ENCODE measurements at places on chromosomes 3 and 15. TPM values are rescaled to one million over a fixed set of nuclear protein-coding genes. Genes with fewer than 3 reads are reported as not detected.

DNA sequence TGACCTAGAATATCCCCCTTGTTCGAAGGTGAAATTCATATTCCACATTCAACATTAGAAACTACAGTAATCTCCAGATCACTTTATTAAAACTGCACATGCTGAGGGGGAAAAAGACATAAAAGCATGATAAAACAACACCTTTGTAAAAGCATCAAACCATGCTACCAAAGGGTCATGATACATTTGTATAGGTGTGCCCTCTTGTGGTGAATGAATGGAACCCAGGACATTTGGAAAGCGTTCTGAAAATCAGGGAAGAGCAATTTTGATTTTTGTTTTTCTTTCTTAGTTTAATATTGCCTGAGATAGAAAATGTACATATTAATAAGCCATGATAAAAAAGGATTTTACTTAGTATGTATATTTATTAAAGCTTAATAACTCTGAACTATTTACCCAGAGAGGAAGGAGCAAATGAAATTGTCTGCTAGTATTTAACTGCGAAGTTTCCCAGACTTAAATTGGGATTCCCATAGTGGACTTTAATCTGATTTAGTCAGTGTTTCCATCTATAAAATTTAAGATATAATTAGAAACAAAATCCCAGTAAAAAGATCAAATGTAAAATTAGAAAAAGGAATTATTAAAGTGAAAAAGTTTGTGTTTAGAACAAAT lies 105.8 kb upstream of the ARL6 start:
- no peaks in the 10 kb centered on the region for H3K4me1 ChIP-seq
- DNase-seq, result peak; percentile 2

- H3K36me3 ChIP-seq, result no peaks in the 10 kb centered on the region
- peaks cover 13% of the 10 kb centered on the region for H3K4me1 ChIP-seq
- H3K27me3 ChIP-seq, result no peaks in the 10 kb centered on the region
- no peak overlapping the region for H3K4me3 ChIP-seq
- DNase-seq, result no peak
Observed at GRCh38 chr15:89227425-89227824, 6.0 kb upstream of the RLBP1 start.

GRCh38 chr15:59372352-59373211 lies at the start of gene MYO1E:
Gene MYO1E (minus strand): TSS chr15:59372871. CDS start chr15:59372500, 371 bp downstream.
- H3K27me3 ChIP-seq, result peaks cover 2% of the 10 kb centered on the region
- H3K4me3 ChIP-seq, result peak within 1 kb of the TSS; percentile 96
- DNase-seq, result peak; percentile 95

GRCh38 chr15:71595846-71596553 lies 214.4 kb upstream of the NR2E3 start:
- peak overlapping the region; percentile 60 for H3K27ac ChIP-seq
- peaks cover 6% of the 10 kb centered on the region for H3K27me3 ChIP-seq
- peaks cover 43% of the 10 kb centered on the region for H3K4me1 ChIP-seq
- H3K4me3 ChIP-seq, result no peak overlapping the region

GRCh38 chr3:50450209-50450921 lies 53.1 kb downstream of the CACNA2D2 start:
- H3K27me3 ChIP-seq, result peaks cover 43% of the 10 kb centered on the region
- H3K36me3 ChIP-seq, result no peaks in the 10 kb centered on the region
- no peak for DNase-seq
- H3K27ac ChIP-seq, result no peak overlapping the region
- H3K4me3 ChIP-seq, result no peak overlapping the region

SIDT1 gene
- not detected for total RNA-seq

DNA sequence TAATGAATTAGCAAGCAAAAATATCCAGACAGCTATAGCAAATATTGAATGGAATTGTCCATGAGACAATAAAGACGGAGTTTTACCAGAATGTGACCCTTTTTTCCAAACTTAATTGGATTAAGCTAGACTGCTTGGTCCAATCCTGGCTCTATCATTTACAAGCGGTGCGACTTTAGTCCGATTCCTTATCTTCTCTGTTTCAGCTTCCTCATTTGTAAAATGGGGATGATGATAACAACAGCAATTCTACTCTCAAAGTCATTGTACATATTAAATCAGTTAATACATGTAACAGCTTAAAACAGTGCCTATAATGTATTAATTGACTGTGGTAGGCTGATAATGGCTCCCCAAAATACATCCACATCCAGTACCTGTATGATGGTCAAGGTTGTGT lies 62.1 kb upstream of the CRBN start:
- DNase-seq, result no peak
- no peak overlapping the region for H3K4me3 ChIP-seq
- H3K27me3 ChIP-seq, result no peaks in the 10 kb centered on the region
- no peaks in the 10 kb centered on the region for H3K36me3 ChIP-seq

C3orf20 gene
- total RNA-seq, result not detected

IGF2BP2 gene
- 108 TPM for total RNA-seq

DNA sequence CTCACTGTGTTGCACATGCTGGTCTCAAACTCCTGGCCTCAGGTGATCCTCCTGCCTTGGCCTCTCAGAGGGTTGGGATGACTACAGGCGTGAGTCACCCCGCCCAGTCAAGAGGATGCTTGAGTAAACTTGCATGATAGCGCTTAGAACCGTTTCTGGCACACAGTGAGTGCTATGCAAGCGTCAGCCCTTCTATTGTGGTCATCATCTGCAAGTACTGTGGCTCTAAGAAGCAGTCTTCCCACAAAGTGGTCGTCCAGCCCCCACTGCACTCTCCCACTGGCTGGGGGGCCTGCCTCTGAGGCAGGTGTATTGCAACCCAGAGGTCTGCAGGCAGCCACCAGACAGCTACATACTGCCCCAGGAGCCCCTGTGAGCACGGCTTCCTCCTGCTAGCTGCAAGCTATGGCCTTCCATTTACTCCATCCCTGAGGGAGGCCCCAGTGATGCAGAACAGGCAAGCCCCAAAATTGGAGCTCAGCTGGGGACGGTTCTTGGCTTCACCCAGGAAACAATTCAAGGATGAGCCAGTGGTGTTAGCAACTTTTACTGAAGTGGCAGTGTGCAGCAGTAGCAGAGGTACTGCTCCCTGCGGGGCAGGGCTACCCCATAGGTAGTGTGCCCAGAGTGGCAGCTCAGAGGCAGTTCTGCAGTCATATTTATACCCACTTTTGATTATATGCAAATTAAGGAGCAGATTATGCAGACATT lies 95.4 kb downstream of the LSM3 start:
- no peak overlapping the region for H3K27ac ChIP-seq
- H3K4me1 ChIP-seq, result no peaks in the 10 kb centered on the region
- DNase-seq, result no peak
- H3K4me3 ChIP-seq, result no peak overlapping the region
- no peaks in the 10 kb centered on the region for H3K36me3 ChIP-seq

SGO1 gene
- total RNA-seq, result 12.4 TPM

DNA sequence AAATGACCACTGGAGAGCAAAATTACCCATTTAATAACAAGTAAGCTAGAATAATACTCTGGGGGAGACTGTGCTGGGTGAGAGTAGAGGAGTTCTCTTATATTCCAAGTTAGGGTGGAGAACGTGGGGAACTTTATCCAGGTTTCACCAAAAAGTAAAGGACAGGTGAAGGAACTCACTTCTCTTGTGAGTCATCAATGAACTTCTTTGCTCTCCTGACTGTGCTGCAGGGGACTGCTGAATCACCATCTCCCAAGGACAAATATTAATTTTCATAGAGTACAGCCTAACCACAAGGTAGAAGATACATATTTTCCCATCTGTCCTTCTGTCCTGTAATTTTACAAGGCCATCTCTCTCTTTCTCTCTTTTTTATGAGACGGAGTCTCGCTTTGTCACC lies 8.3 kb upstream of the PDCD6IP start:
- H3K4me1 ChIP-seq, result peaks cover 29% of the 10 kb centered on the region
- no peak overlapping the region for H3K4me3 ChIP-seq
- DNase-seq, result no peak

C3orf52 gene
- total RNA-seq, result 11.5 TPM

GRCh38 chr3:126911162-126912026 lies 71.5 kb upstream of the PLXNA1 start:
- peaks cover 15% of the 10 kb centered on the region for H3K36me3 ChIP-seq
- H3K4me1 ChIP-seq, result peaks cover 40% of the 10 kb centered on the region
- no peaks in the 10 kb centered on the region for H3K27me3 ChIP-seq
- peak overlapping the region; percentile 61 for H3K4me3 ChIP-seq
- DNase-seq, result peak; percentile 93

SLC12A1 gene
- total RNA-seq, result not detected

LRRC58 gene
- total RNA-seq, result 16.3 TPM

DNA sequence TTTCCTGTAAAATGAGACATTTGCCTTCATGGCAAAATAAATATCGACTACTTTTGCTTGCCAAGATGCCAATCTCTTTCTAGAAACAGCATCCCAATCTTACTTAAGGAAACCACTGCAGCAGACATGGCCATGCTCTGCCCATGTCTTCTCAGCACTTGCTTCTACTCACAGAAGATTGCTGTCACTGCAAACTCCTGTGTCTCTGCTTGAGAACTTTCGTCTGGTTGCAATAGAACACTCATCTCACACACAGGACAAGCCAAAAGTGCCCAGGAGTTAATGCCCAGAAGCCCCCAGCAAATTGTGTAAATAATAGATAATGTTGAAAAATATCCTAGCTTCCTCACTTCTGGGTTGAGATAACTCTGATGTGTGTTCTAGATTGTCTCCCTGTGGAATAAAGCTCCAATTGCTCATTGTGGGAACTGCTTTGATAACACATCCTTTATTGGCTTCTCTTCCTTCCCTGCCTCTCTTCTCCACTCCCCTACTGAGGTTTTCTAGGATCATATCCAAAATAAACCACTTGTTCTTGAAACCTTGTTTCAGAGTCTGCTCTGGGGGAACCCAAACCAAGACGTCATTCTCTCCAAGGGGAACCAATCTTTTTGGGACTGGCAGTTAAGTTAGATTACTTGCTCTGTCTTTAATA lies 156.3 kb upstream of the STRIT1 start:
- H3K4me3 ChIP-seq, result no peak overlapping the region
- no peaks in the 10 kb centered on the region for H3K36me3 ChIP-seq
- DNase-seq, result no peak
- H3K4me1 ChIP-seq, result no peaks in the 10 kb centered on the region

DNA sequence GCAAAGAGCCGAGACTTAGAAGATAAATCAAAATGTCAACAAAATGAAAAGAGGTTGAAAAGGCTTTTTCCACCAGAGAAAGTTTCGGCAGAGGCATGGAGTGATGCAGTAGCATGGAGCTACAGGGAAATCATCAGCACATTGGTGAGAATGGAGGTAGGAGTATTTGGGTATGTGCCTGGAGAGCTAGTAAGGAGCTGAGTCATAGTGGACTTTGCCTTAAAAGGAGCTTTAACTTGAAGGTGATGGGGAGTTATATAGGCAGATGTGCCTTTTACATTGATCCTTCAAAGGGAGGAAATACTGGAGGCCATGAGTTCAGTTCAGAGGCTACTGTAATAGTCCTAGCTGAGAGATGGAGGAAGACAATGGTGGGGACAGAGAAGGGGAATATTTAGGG lies 44.3 kb downstream of the IL5RA start:
- peaks cover 1% of the 10 kb centered on the region for H3K27me3 ChIP-seq
- H3K36me3 ChIP-seq, result no peaks in the 10 kb centered on the region
- no peak overlapping the region for H3K27ac ChIP-seq

- H3K36me3 ChIP-seq, result no peaks in the 10 kb centered on the region
- no peak for DNase-seq
- peaks cover 20% of the 10 kb centered on the region for H3K27me3 ChIP-seq
- peaks cover 27% of the 10 kb centered on the region for H3K4me1 ChIP-seq
Observed at GRCh38 chr3:14389166-14389606, 13.2 kb upstream of the SLC6A6 start.

HRG gene
- not detected for total RNA-seq

GRCh38 chr3:148816427-148816826 lies 11.2 kb upstream of the CPB1 start:
- no peak for DNase-seq
- no peak overlapping the region for H3K4me3 ChIP-seq
- H3K27ac ChIP-seq, result no peak overlapping the region
- no peaks in the 10 kb centered on the region for H3K4me1 ChIP-seq
